NCI-H345 (cell line): ENCODE measurements at places on chromosomes 13 and 19.
A peak's percentile ranks its signal among the peaks of the same experiment; 100 is the strongest.

- DNase-seq: no peak
Measured at GRCh38 chr13:28093881-28094280, 6.5 kb downstream of the FLT3 start.

GRCh38 chr13:103734837-103735236 is 668.6 kb upstream of the SLC10A2 start:
- no peak for DNase-seq

- DNase-seq: no peak
Measured at GRCh38 chr13:30159446-30159839, 147.9 kb downstream of the KATNAL1 start.

- no peak for DNase-seq
Measured at GRCh38 chr13:49400755-49401659, 42.9 kb downstream of the CAB39L start.

DNA sequence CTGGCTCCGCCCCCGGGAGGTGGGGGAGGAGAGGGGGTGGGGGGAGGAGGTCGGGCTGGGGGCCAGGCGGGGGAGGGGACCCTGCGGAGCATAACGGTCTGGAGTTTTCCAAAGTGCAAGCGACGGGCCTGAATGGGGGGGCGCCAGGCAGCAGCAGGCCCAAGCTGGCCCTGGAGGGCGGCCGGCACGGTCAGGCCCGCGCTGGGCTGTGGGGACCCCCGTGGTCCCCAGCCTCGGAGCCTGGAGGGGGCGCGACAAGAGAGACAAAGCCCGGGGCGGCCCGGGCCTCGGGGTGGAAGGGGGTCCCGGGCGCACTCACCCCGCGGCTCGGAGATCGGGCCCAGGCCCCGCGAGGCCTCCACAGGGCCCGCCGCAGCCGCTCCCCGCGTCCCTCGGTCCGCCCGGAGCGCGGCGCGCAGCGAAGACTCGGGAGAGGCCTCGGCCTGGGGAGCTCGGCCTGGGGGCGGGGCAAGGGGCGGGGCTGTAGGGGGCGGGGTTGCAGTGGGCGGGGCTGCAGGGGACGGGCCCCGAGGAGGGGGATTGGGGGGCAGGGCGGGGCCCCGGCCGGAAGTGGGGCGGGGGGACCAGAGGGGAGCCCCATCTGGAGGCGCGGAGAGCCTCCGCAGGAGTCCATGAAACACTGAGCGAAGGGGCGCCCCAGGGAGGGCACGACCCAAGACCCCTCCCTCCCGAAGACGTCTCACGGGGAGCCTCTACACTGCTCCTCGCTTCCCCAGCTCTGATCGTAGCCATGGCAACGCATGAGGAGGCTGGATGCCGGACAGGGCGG is 47.6 kb downstream of the PTPRS start:
- peak; percentile 78 for DNase-seq

- DNase-seq: no peak
Measured at GRCh38 chr13:44455769-44456168, 82.1 kb downstream of the SERP2 start.

- DNase-seq: no peak
Measured at GRCh38 chr13:20118268-20119140, 42.3 kb downstream of the GJA3 start.
